Prostate gland (tissue), 2 donors: ENCODE measurements at places on chromosomes 5 and 9.

DNA sequence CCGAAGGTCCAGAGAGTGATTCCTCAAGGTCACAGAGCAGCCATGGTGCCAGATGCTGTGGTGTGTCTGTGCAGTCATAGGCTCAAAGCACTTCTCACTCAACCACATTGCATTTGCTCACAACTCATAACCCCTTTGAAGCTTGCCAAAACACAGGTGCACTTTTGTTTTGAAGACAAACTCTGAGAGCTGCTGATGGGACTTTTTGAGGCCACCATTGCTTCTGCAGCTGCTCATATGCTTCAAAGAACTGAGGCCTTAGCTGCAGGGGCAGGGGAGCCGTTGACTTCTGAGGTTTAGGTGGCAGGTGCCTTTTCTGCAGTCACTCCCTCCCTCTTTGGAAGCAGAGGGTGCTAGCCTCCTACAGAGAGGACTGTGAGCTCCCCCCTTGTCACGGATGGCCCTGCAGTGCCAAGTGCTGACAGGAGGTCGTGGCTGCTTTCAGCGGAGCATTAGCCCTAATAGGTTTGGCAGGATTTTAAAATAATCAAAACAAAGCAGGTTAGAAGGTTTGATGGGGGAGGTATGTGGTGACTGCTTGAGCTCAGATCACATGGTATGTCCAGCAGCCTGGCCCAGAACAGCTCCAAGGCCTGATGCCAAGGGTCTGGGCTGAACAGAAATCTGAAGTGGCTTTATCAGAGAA, 232.1 kb downstream of the MAN2A1 start:
- no peak for DNase-seq

DNA sequence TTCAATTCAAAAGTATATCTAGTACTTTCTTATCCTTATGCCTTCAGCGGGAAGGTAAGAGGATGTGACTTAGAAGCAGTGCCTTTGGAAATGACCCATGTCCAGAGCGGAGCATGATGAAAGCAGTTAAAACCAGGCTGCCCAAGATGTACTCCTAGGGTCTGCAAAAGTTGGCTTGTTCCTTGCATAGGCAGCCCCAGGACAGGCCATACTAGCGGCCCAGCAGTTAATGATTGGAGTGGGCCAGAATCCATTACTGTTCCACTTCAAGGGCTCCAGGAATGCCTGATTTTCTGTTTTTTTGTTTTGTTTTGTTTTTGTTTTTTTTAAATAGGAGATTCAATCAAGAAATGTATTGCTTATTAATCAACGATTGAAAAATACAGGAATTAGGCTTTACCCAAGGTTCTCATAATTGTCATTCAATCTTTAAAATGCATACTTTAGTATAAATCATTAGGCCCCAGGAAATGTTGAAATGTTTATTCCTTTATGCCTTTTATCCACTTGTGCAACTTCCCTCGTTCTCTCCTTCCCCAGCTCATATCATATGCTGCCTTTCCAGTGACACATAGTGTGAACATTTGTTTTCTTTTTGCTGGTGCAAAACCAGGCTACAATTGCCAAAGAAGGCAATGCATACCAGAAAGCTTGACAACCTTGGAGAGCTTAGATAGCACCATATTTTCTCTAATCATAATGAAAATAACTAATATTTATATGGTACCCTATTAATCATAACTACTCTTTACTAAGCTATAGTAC, 190.8 kb downstream of the ARHGEF28 start:
- DNase-seq = no peak

DNA sequence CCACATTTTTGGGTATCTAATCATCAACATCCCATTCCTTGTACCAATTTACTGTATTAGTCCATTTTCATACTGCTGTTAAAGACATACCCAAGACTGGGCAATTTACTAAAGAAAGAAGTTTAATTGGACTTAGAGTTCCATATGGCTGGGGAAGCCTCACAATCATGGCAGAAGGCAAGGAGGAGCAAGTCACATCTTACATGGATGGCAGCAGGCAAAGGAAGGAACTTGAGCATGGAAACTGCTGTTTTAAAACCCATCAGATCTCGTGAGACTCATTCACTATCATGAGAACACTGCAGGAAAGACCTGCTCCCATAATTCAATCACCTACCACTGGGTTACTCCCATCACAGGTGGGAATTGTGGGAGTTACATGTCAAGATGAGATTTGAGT, 95.4 kb upstream of the SLCO6A1 start:
- DNase-seq = no peak

DNA sequence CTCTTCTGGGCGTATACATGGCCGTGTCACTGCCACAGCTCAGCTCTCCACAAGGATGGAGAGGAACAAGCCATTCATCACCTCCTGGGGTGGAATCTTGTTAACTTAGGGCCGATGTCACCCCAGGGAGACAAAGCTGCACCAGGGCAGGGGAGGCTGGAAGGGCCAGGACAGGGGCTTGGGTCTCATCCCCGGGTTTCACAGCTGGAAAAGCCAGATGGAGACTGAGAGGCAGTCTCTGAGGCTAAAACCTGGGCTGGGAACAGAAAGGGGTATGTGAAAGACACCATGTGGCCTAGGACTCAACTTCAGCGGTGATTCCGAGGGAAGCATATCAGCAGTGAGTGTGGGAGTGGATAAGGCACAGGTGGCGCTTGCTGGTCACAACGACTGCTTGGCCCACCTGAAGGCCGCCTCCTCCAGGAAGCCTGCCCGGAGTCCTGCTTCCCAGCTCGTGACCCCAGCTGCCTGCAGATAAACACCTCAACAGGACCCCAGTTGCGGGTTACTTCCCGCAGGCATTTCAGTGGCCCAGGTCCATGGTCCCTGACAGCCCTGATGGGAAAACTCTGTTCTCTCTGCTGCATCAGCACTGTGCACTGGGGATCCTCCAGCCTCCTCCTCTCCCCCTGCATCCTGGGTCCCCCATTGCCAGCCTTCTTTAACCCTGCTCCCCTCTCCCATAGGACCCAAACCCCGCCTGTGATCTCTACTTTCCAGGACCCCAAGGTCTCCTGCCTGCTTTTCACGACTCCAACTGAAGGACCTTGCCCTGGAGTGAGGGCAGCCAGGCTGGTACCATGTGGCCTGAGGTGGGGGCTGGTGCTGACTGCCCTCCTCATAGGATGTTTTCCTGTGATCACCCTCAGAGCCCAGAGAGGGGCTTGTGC, 51.7 kb upstream of the FCN1 start:
- DNase-seq = no peak

DNA sequence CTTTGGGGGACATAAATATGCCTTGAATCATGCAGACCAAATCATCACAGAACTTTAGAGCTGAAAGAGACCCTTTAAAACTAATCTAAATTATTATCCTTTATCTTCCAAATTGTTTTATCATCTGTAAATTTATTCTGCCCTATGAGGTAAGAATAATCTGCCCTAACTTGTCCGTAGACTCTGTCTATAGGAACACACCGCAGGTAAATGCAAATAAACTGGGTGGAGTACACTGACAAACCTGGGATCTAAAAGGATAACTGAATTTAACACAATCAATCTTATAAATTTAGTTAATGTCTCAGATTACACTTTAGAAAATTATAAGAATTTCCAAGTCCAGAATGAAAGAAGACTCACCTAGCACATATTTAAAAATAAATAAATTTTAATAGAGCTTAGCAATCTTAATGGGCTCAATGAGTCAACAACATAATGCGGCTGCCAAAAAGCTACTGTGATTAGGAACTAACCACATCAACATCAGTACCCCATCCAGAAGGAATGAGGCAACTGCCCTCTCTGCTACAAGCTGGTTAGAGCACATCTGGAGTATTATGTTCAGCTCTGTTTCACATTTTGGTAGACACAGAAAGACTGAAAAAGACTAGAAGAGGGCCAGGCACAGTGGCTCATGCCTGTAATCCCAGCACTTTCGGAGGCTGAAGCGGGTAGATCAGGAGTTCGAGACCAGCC, 5.6 kb downstream of the MEGF9 start:
- no peak for DNase-seq

DNA sequence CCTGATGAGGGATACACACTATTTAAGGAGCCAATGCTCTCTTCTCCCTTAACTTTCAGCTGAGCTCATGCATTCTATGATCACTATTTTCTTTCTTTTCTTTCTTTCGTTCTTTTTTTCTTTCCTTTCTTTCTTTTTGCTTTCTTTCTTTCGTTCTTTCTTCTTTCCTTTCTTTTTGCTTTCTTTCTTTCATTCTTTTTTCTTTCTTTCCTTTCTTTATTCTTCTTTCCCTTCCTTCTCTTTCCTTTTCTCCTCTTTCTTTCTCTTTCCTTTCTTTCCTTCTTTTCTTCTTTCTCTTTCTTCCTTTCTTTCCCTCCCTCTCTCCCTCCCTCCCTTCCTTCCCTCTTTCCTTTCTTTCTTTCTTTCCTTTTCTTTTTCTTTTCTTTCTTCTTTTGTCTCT, 761.2 kb downstream of the SEMA5A start:
- DNase-seq = no peak
